Activated CD8-positive, alpha-beta memory T cell treated with anti-CD3 and anti-CD28 coated beads for 48 hours (primary cell): ENCODE measurements at places on chromosomes 5 and 9.

DNA sequence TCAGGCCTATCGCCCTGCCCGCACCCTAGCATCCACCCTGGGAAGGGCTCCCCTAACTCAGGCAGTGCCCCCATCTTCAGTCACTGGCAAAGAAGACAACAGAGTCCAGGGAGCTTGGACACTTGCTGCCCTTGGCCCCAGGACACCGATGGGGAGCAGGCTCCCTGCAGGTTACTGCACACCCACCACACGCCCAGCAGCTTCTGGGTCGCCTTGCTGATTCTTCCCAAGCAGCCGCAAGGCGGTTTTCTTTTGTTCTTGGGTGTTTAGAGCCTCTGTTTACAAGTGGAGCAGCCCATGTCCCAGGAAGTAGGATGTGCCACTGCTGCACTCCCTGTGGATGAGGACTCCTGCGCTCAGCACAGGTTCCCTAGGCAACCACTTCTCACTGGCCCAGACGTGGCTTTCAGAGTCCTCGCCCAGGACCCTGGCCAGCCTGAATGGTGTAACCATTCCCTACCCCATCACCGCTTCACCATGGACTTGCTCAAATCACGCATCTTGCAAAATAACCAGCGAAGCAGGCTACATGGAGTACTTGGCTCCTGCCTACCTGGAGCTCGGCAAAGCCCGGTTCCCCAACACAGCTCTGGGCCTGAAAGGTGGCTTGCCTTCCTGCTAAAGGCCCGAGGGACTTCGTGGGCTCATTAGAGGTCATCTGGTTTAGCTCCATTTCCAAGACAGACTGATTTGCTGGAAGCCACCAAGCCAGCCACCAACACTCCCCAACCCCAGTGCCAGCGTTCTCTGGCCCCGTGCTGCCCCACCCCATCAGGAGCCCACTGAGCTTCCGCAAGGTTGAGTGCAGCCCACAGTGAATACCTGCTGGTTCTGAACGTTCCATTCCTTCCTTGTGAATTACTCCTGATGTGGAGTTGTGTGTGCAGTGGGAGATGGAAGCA lies 60.0 kb downstream of the PSMB7 start:
- no peak for DNase-seq

DNA sequence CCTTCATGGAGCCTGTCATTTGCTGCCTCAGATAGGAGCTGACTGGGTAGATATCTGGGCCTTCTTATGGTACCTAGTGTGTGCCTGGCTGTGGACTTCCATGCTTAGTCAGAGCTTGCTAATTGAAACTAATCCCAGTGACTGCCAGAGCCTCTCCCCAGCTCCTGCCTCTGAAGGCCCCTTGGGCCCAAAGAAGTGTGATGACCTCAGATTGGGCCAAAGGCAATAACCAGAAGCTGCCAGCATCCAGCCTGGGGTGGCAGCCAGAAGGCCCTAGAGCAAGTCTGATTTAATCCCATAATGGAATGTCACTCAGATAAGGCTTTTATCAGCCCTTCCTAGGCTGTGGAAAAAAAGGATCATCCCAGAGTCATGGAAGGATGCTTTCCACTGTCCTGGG lies 17.1 kb upstream of the CDC23 start:
- no peak for DNase-seq

- no peak for DNase-seq
Observed at GRCh38 chr9:7601739-7602138, 197.8 kb downstream of the DMAC1 start.

DNA sequence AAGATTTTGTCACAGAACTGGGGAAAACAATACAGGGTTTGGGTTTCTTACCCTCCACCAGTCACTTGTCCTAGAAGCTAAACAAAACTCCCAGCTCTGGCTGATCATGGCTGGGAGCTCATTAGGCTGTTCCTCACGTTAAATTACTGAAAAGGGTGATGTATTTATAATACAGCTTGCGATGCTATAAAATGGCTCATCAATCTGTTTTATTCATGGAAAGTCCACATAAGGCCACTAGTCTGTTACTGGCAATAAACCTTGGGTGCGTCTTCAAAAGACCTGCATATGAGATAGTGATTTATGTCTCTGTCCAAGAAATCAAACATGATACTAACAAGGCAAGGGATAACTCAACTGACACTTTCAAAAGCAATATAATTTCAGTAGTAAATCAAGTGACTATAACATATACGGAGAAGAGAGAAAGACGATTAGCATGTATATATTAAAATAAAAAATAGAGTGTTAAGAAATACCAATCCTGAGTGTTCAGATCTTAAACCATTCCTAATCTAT lies 219.0 kb downstream of the BNC2 start:
- no peak for DNase-seq
